ENCODE measurements at places on chromosomes 6 and 20. TPM values are rescaled to one million over a fixed set of nuclear protein-coding genes. Genes with fewer than 3 reads are reported as not detected.

DNA sequence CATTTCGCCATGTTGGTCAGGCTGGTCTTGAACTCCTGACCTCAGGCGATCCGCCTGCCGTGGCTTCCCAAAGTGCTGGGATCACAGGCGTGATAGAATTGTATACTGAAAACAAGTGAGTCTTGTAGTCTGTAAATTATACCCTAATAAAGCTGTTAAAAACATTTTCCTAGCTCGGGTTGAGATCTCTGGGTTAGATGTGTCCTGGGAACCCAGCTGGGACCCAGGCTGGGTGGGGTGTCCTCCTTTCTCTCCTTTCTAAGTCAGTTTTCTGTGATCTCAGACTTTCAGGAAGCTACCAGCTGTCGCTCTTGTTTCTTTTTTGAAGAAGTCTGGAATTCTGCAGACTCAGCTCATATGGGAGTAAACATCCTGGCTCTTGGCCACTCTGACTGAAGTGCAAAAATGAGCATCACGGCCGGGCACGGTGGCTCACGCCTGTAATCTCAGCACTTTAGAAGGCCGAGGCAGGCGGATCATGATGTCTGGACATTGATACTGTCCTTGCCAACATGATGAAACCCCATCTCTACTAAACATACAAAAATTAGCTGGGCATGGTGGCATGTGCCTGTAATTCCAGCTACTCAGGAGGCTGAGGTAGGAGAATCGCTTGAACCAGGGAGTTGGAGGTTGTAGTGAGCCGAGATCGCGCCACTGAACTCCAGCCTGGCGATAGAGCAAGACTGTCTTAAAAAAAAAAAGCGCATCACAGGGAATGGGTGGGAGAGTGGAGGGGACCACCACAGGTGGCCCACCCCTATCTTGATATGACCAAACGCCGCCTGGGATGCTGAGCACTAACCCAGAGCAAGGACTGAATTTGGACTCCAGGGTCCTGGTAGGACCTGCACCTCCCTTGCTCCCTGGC lies 9.9 kb upstream of the PCIF1 start:
- no peaks in the 10 kb centered on the region for H3K4me1 ChIP-seq
- H3K36me3 ChIP-seq, result no peaks in the 10 kb centered on the region
- H3K4me3 ChIP-seq, result no peak overlapping the region
- peaks cover 20% of the 10 kb centered on the region for H3K27me3 ChIP-seq

DNA sequence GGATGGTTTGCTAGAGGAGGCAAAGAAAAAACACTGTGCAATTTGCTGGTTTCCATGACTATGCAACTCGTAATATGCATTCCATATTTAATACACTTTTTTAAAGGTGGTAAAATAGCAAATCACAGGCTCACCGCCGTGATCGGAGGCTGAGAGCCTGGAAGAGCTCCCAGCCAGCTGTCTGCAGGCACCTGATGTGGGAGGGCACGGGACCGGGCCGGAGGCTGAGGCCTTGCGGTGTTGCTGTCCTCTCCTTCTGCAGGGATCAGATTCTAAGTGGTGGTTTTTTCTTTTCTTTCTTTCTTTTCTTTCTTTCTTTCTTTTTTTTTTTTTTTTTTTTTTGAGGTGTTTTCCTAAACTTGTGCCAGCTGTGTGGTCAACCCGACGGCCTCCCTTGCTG lies 282.3 kb downstream of the CDH4 start:
- no peaks in the 10 kb centered on the region for H3K4me1 ChIP-seq
- no peak overlapping the region for H3K4me3 ChIP-seq
- no peaks in the 10 kb centered on the region for H3K36me3 ChIP-seq
- no peak for DNase-seq
- H3K27ac ChIP-seq, result no peak overlapping the region

- no peaks in the 10 kb centered on the region for H3K27me3 ChIP-seq
- H3K27ac ChIP-seq, result no peak overlapping the region
- no peak overlapping the region for H3K4me3 ChIP-seq
- no peaks in the 10 kb centered on the region for H3K4me1 ChIP-seq
- no peaks in the 10 kb centered on the region for H3K36me3 ChIP-seq
- DNase-seq, result no peak
Observed at GRCh38 chr6:4327841-4328240, 192.5 kb upstream of the ECI2 start.

GRCh38 chr20:16537918-16538317 lies 35.3 kb downstream of the KIF16B start:
- DNase-seq, result no peak
- H3K4me1 ChIP-seq, result no peaks in the 10 kb centered on the region
- H3K27me3 ChIP-seq, result no peaks in the 10 kb centered on the region
- H3K27ac ChIP-seq, result no peak overlapping the region
- no peaks in the 10 kb centered on the region for H3K36me3 ChIP-seq

- no peaks in the 10 kb centered on the region for H3K4me1 ChIP-seq
- no peak overlapping the region for H3K4me3 ChIP-seq
- H3K27ac ChIP-seq, result no peak overlapping the region
- no peaks in the 10 kb centered on the region for H3K36me3 ChIP-seq
- DNase-seq, result no peak
- H3K27me3 ChIP-seq, result no peaks in the 10 kb centered on the region
Observed at GRCh38 chr20:15297059-15297875, 959.9 kb upstream of the FLRT3 start.

PARD6B gene
- total RNA-seq, result 4.6 TPM

KHDC1 gene
- 12.5 TPM for total RNA-seq
